ENCODE measurements at places on chromosomes 2 and 18. TPM values are rescaled to one million over a fixed set of nuclear protein-coding genes. Genes with fewer than 3 reads are reported as not detected.
A peak's percentile ranks its signal among the peaks of the same experiment; 100 is the strongest.

DNA sequence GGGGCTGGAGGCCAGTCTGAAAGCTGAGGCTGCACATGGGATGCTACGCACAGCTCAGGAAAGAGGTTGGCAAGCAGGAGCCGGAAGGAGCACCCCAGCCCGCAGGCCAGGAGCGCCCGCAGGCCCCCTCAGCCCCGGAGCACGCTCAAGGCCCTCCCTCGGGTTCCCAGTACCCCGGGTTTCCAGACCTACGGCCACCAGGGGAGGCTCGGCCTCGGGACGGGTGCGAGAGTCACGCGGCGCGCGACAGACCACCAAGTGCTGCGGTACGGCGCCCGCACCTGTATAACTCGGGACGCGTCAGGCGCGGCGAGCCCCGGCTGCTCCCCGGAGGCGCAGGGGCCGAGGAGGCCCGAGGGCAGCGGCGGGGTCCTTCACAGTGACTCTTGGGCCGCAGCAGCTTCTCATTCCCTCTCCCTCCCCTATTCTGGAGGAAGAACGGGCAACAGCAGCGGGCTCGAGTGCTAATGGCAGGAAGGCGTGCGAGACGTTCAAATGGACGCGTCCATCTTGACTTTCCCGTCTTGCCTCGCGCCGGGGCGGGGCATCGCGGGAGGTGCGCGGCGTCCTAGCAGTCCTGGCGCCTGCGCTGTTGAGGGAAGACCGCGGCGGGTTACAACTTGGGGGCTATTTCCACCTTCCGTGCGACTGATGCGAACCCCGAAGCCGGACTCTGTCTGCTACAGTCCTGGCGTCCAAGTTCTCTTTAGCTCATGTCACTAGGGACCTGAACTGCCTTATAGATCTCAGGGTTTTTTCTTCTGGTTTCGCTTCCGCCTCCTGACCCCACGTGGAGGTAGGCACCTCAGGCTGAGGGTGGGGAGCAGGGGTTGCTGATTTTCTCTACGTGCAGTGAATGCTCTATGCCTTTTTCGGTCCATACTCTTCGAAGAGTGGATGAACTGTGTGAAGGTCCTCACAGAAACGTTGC, at the start of gene ANAPC1:
Gene ANAPC1 (minus strand): TSS at position 533 of the 931 bp plus-strand sequence. CDS start 3,368 bp downstream, outside the sequence.
- peak; percentile 92 for DNase-seq

DNA sequence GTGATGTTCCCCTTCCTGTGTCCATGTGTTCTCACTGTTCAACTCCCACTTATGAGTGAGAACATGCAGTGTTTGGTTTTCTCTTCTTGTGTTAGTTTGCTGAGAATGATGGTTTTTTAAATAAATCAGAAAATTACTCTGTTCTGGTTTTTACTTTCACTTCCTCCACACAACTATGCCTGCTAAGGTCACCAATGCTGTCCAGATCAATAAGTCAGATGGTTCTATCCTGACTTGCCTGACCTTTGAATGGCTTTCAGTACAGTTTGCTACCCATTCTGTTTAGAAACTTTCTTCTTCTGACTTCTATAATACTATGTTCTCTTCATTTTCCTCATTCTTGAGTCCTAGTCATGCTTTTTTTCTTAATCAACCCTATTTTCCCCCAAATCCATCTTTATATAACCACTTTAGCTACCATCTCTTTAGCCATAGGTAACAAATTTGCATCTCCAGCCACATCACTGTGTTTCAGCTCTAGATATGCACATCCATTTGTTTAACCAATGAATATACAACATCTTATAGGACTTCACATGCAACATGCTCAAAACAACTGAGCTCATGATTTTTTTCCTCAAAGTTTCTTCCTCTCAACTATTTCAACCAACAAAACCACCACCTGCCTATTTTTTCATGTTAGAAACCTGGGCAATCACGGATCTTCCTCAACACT, 58.8 kb upstream of the SLC38A11 start:
- no peak for DNase-seq

GRCh38 chr2:132815516-132815915, 145.5 kb upstream of the LYPD1 start:
- DNase-seq: no peak

GRCh38 chr18:48468151-48468550, 59.0 kb upstream of the ZBTB7C start:
- DNase-seq: no peak

DNA sequence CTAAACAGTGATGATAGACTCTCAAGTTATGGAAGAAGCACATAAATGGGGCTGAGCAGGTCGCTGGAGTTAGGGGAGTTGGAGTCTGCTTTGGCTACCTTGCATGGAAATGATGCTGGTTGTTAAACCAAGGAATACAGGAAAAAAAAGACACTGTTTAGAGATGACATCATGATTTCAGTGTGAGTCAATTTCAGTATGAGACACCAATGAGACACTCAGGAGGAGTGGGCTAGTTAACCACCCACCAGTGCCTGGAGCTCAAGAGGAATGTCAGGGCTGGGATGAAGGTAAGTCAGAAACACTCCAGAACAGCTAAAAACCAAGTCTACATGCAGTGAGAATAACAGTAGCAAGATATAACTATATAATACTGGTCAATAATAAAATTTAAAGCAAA, 303.6 kb downstream of the SOX11 start:
- DNase-seq: no peak

- DNase-seq: no peak
Observed at GRCh38 chr2:175463589-175464310, 282.2 kb upstream of the ATP5MC3 start.

DNA sequence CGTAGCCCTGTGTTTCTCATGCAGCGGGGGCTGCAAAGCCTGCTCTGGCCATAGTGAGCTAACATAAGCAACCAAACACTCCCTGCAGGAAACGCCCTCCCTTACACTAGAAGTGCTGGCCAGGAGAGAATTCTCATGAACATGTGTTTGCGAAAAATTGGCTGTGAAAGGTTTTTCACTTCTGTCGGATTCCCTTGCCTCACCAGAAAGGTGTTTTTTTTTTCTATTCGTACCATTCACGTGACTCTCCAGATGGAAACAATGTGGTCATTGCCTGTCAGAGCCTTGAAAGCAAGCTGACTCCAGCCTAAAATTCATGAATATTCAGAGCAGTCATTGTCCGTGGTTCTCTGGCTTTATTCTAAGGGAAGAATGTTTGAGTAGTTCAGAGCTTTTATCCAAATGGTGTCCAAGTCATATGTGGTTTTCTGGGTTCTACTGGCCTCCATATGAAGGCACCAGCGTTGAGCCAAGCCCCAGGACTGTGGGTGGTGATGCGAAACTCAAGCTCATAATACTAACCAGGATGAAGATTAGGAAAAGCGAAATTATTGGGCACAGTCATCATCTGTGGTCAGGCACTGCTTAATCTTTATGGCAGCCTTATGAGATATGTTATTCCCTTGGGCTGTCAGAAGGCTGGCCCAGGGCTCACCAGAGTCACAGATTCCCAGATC, 236.4 kb downstream of the ALPK2 start:
- DNase-seq: no peak

TCF7L1 gene
- 0.06 TPM for total RNA-seq

DNA sequence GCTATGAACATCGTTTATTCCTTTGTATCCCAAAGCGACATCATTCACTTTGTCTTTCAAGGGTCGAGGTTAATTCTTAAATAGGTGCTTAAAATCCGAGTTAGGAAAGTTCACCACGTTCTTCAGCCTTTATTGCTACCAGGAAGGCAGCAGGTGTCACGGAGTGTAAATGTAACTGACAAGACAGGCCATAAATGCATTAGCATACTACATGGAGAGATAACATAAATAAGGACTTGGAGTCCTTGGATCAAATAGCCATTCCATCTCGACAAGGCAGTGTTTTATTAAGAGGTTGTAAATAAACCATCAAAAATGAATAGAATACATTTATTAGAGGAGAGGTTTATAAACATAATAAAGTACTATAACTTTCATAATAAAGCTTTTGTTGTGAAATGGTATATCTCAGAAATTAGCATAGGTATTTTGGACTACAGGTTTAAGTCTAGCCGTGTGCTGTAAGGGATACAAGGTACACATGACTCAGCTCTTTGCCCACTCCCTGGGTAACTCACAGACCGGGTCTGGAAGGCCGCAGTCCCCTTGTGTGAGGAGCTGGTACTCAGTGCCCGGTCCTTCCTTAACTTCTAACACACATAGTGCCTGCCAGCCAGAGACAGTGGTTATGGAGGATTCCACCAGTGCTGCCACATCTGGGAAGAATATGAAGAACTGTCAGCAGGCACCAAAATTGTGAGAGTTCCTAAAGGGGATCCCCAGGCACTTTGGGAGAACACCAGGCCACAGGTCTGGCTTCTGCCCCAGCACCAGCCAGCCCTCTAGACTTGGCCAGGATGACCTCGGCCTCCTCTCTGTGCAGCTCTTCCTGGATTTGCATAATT, 29.4 kb downstream of the CAPN13 start:
- DNase-seq: no peak

All from activated naive CD8-positive, alpha-beta T cell treated with anti-CD3 and anti-CD28 coated beads for 36 hours (primary cell).